ENCODE measurements at places on chromosomes 3 and 15. TPM values are rescaled to one million over a fixed set of nuclear protein-coding genes. Genes with fewer than 3 reads are reported as not detected.

GNAT1 gene
- total RNA-seq: not detected

DNA sequence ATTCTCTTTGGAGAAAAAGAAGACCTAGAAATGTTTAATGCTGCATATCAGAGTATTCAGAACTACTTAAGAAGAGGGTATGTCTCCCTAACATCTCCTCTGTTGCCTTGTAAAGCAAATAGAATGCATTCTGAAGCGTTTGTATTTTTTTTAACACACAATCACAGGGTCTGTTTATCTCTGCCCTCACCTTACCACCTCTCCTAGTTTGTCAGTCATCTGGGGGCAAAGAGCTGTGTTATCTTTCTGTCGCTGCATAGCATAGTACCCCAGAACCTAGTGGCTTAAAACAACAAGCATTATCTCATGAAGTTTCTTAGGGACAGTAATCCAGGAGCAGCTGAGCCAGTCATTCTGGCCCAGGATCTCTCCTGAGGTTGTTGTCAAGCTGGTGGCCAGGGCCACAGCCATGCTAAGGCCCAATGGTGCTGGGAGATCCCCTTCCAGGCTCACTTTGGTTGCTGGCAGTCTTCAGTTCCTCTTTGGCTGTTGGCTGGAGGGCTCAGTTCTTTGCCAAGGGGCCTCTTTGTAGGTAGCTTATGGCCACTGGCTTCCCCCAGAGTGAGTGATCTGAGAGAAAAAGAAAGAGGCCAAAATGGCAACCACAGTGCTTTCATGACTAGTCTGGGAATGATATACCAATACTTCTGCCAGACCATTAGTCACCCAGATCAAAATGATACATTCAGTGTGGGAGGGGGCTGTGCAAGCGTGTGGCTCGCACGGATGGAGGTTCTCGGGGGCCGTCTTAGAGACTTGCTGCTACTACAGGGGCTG lies 17.8 kb downstream of the EDEM1 start:
- DNase-seq: no peak
- no peaks in the 10 kb centered on the region for H3K4me1 ChIP-seq
- peaks cover 63% of the 10 kb centered on the region for H3K36me3 ChIP-seq
- no peaks in the 10 kb centered on the region for H3K27me3 ChIP-seq
- H3K4me3 ChIP-seq: no peak overlapping the region
- H3K27ac ChIP-seq: no peak overlapping the region

GPR62 gene
- not detected for total RNA-seq

DNA sequence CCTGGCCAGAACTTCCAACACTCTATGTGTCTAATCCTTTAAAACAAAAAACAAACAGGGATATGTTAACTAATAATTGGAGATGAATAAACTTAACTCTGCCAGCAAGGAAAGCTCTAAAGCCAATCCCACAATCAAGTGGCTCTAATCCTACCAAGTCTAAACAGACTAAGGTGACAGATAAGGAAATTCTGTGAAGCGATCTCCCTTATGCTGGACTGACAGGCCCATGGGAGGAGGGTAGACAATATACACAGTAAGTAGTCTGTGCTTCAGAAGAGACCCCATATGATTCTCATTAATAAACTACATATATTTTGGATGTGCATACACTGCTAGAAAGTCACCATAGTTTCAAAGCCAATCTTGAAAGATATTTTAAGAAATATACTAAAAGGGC lies 10.1 kb downstream of the VPS13C start:
- H3K4me1 ChIP-seq: no peaks in the 10 kb centered on the region
- H3K36me3 ChIP-seq: no peaks in the 10 kb centered on the region
- H3K27me3 ChIP-seq: no peaks in the 10 kb centered on the region
- H3K27ac ChIP-seq: no peak overlapping the region
- no peak for DNase-seq
- no peak overlapping the region for H3K4me3 ChIP-seq

DNA sequence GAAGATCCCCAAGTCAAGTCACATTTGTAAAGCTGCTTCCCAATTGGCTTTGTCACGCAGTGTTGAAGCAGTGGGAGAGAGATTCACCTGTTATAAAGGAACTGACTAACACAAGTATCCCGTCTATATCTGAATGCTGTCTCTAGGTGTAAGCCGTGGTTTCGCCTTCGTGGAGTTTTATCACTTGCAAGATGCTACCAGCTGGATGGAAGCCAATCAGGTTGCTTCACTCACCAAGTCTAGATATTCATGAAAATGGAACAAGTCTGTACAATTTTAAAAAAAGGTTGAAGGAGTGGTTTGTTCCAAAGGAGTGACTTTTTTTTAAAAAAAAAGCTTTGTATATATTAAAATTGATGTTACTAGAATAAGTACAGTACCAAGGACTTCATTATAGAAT lies 11.7 kb downstream of the RBM5 start:
- no peak for DNase-seq
- H3K36me3 ChIP-seq: peaks cover 88% of the 10 kb centered on the region
- no peaks in the 10 kb centered on the region for H3K27me3 ChIP-seq
- peaks cover 2% of the 10 kb centered on the region for H3K4me1 ChIP-seq
- no peak overlapping the region for H3K4me3 ChIP-seq
- H3K27ac ChIP-seq: no peak overlapping the region

DNA sequence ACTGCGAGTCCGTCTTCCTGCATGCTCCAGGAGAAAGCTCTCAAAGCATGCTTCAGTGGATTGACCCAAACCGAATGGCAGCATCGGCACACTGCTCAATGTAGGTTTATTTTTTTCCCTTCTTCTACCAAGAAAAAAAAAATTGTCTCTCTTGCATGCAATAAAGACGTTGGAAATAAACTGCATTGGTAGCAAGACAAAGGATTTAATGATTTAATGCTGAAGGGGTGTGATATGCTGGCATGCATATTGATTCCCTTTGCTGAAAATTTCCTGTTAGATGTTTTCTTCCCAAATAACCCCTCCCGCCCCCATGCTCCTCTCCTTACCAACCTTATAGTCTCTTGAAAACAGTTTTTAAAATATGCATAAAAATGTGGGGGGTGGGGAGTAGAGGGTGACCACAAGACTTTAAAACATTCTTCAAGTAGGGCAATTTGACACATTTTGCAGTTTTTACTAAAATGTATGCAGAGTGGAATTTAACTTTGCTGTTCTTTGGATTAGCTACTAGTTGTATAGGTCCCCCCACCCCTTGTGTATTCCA lies 799 bp downstream of the RARB start:
- H3K27ac ChIP-seq: no peak overlapping the region
- H3K27me3 ChIP-seq: peaks cover 91% of the 10 kb centered on the region
- H3K4me1 ChIP-seq: 0 out of 2 replicates have a peak, but pooled peaks cover 7% of the 10 kb centered on the region
- H3K4me3 ChIP-seq: no peak overlapping the region

DNA sequence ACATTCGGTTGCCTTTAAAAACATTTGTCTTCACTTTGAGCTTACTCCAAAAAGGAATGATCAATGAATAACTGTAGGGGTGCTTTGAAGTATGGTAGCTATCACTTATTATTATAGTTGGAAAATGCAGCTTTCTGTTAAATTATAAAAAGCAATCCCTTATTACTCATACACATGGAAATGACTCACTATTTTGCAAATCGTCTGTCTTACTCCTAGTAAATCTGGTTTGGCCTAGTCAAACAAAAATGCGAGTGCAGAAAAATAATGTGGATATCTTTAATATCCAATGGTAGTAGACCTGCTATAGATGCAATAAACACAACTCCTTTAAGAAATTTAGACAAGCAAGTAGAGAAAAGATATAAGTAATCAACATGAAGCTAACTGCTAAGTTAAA lies 112.5 kb downstream of the ZIC1 start:
- H3K4me3 ChIP-seq: no peak overlapping the region
- peak; percentile 39 for DNase-seq
- no peaks in the 10 kb centered on the region for H3K36me3 ChIP-seq
- H3K27me3 ChIP-seq: peaks cover 21% of the 10 kb centered on the region
- no peak overlapping the region for H3K27ac ChIP-seq

GRCh38 chr15:101411085-101411484 lies 78.4 kb downstream of the PCSK6 start:
- no peak overlapping the region for H3K4me3 ChIP-seq
- H3K4me1 ChIP-seq: no peaks in the 10 kb centered on the region
- peaks cover 47% of the 10 kb centered on the region for H3K27me3 ChIP-seq
- no peak overlapping the region for H3K27ac ChIP-seq

TGM5 gene
- total RNA-seq: not detected

DNA sequence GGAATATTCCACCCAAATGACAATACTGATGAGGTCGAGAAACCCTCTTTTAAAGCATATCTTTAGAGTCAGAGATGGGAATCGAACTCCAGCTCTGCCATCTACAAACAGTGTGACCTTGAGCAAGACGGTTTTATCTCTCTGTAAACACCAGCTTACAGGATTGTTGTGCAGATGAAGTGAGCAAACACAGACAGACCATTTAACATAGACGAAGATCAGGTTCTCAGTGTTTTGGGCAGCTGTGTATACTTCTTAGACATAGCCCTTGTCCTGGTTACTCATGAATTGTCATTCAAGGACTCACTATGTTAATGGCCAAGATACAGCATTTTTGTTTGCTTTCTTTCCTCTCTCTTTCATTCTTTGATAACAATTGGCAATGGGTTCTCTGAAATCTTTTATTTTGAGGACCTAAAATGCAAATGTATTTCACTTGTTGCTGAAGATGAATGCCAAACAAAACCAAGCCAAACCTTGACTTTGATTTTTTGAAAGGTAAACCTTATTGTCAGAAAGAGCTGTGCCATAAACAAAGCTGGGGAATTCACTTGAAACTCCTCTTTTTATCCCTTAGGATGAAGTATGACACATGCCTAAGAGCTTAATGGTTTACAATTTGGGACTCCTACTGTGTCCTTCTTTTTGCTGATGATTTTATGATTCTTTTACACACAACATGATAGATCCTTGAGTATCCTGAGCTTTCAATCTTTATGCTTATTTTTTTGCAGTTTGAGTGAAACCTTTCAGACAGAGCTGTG lies 250.0 kb upstream of the PDZRN3 start:
- no peak for DNase-seq
- no peaks in the 10 kb centered on the region for H3K36me3 ChIP-seq
- no peak overlapping the region for H3K4me3 ChIP-seq
- H3K4me1 ChIP-seq: no peaks in the 10 kb centered on the region
- H3K27me3 ChIP-seq: no peaks in the 10 kb centered on the region

DNA sequence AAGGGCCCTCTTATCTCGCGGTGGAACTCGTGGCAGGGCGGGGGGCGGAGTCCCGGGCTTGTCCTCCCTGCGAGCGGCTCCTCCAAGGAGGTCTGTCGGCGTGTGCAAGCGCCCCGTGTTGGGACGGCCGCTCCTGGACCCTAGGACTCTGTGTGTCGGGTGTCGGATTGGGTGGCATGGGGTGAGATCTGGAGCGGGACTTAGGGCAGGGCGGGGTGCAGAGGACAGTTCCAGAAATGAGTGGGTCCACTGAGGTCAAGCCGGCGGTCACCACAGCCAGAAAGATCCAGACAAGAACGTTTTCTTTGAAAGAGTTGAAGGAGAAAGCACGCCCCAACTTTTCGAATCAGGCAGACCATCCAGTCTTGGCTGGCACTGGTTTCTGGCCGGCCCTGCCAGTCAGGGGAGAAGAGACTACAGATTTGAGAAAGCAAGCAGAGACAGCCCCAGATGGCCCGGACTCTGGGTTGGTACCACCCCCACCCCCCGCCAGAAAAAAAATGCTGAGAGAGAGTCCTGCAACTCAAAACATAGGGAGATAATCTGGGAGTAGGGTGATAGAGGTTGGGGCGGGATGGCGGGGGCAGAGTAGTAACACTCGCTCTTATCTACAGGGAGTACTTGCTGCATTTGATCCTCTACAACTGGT lies 784 bp upstream of the CISH start:
- peaks cover 24% of the 10 kb centered on the region for H3K4me1 ChIP-seq
- H3K36me3 ChIP-seq: no peaks in the 10 kb centered on the region
- DNase-seq: no peak
- H3K27ac ChIP-seq: no peak overlapping the region

SNRPN gene
- total RNA-seq: 131 TPM

- peak; percentile 70 for DNase-seq
- H3K27me3 ChIP-seq: no peaks in the 10 kb centered on the region
- no peaks in the 10 kb centered on the region for H3K36me3 ChIP-seq
- H3K4me1 ChIP-seq: peaks cover 9% of the 10 kb centered on the region
- no peak overlapping the region for H3K4me3 ChIP-seq
Measured at GRCh38 chr15:84035399-84035766, 200.2 kb upstream of the GOLGA6L4 start.
